Stimulated activated CD8-positive, alpha-beta memory T cell treated with anti-CD3 and anti-CD28 coated beads, Interleukin-15, amount 100 ng/mL, for 4 hours (primary cell): ENCODE measurements at places on chromosomes 3 and 15.

- no peak for DNase-seq
Measured at GRCh38 chr3:15420871-15421270, 6.5 kb downstream of the METTL6 start.

GRCh38 chr3:58058361-58059263 is 50.4 kb downstream of the FLNB start:
- DNase-seq = no peak

DNA sequence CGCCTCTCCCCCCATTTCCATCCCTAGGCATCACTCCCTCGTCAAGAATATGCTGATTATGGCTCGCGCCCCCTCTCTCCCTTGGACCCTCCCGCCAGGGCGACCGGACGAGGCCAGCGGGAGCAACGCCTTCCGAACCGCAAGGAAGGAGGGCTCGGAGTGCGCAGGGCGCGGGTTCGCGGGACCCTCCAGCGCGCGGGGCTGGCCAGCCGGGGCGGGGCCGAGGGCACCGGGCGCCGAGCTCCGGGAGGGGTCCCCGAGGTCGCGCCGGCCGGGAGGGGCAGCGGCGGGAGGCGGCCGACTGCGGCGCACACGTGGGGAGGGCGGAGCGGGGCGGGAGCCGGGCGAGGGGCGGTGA is 483 bp downstream of the EHD4 start:
- no peak for DNase-seq

DNA sequence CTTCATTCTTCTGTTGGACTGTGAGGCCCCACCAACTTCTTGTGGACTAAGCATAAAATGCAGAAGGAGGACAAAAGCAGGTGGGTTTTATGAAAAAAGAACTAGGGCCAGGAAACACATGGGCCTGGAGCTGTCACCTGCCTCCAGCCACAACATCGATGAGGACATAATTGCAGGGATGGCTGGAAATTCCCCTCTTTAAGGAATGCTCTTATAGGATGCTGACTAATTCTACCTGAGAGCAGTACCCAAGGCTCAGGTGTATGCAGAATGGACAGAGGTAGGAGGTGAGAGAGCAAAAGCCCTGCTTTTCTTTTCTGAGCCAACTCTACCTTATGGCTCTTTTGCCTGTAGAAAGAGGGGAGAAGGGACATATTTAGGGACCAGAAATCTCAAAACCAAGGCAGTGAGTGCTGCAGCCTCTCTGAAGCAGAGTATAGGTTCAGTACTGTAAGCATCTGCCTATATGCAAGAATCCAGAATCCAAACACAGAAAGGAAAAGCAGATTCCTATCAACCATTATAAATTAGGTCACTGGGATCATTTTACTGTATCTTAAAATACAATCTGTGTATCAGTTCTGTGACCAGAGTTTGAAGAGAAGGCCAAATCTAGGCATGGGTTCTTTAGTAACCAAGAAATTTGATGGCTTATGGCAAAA is 205.3 kb upstream of the WNT5A start:
- DNase-seq = no peak

DNA sequence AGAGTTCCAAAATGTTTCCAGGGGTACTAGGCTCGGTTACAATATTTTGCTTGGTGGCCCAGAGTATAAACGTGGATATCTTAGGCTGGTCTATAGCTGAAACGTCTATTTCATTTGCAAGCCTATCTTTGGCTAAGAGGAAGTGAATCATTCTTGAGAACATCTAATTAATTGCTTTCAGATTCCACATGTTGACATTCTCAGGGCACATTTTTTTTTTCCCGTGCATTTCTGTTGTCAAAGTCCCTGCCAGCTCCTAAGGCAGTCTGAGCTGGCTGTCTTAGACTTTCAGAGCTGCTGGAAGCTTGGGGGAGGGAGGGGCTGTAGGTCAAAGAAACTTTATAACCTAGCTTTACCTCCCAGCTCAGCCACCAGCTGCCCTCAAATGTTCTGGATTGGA is 23.2 kb upstream of the LAMP3 start:
- no peak for DNase-seq

DNA sequence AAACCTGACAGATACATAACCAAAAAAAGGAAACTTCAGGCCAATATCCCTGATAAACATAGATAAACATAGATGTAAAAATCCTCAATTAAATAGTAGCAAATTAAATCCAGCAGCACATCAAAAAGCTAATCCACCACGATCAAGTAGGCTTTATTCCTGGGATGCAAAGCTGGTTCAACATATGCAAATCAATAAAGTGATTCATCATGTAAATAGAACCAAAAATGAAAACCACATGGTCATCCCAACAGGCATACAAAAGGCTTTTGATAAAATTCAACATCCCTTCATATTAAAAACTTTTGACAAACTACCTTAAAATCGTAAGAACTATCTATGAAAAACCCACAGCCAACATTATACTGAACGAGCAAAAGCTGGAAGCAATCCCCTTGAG is 882.2 kb downstream of the NTRK3 start:
- DNase-seq = no peak

DNA sequence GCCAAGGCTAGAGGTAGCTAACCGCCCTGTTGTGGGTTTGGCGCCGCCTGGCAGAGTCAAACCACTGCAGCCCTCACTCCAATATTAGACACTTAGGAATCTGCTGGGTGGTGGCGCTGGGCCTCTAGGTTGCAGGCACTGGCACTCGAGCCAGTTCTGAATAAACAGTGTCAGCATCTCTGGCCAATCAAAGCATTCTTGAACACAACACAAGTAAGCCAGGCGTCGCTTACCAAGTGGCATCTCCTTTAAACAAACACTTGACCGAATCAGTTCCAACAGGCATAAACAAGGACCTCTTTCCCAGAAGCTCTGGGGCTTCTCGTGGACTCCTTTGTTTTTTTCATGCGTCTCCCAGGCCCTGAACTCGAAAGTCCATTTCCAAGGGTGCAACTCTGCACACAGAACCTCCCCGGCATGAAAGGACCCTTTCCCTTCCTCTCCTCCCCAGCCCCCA is 82.3 kb downstream of the LRIG1 start:
- no peak for DNase-seq

DNA sequence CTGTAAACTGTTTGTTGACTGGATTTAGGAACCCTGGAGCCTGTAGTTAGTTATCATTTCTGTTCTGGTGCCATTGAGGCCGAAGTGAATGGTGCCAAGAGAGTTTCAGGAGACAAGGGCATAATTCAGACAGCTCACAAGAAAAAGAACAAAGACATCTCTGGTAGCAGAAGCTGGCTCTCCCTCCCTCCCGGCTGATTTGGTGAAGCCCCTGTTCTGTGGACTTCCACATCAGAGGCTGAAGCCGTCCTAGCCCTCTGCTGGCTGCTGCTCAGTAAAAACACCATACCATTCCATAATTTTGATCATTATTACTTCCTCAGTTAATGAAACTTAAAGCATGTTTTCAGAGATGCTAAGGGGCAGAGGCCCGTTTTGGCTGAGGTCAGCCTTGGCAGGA is 381.2 kb upstream of the WNT5A start:
- no peak for DNase-seq

- no peak for DNase-seq
Measured at GRCh38 chr15:61639491-61639890, 410.4 kb upstream of the RORA start.

GRCh38 chr3:27675287-27675686 is 46.8 kb downstream of the EOMES start:
- no peak for DNase-seq

GRCh38 chr15:83592370-83593040 is 61.4 kb upstream of the ADAMTSL3 start:
- DNase-seq = no peak
